SK-N-SH (cell line): ENCODE measurements at places on chromosomes 13 and 19. TPM values are rescaled to one million over a fixed set of nuclear protein-coding genes. Genes with fewer than 3 reads are reported as not detected.

DNA sequence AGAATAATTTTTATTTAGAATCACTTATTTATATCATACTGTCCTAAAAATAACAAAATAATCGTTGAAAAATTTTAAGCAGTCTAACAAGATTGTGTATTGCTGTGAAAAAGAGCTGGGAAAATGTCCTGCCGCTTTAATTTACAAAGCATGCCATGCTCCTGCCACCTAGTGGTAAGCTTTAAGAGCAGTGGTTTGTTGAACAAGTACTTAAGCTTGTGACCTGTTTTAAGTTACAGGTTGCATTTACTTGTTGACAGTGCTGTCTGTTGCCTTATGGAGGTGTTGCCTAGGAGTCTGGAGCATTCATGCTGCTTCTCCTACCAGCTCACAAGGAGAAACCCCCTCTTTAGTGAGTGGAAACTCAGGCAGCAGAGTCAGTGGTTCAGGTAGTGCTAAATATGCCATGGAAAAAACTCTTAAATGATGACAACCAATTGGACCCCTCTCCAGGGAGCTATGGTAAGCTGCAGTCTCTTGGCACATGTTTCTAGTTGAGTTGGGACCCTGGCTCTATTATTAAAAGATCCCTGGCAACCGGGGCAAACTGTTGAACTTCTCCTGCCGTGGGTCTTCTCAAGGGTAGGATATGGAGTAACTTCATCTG is 68.4 kb downstream of the SPATA13 start:
- H3K4me3 ChIP-seq, result no peak overlapping the region
- H3K4me1 ChIP-seq, result no peaks in the 10 kb centered on the region; the same call in 1 of the 2 replicates
- no peaks in the 10 kb centered on the region for H3K27me3 ChIP-seq
- no peaks in the 10 kb centered on the region for H3K36me3 ChIP-seq
- DNase-seq, result peak; percentile 53

GRCh38 chr19:7766535-7766934 is 3.5 kb downstream of the CLEC4M start:
- no peak overlapping the region for H3K27ac ChIP-seq
- H3K36me3 ChIP-seq, result no peaks in the 10 kb centered on the region
- no peak overlapping the region for H3K4me3 ChIP-seq
- no peaks in the 10 kb centered on the region for H3K4me1 ChIP-seq

- no peaks in the 10 kb centered on the region for H3K27me3 ChIP-seq
- peaks cover 5% of the 10 kb centered on the region; the same call in 1 of the 2 replicates for H3K4me1 ChIP-seq
- peaks cover 24% of the 10 kb centered on the region for H3K36me3 ChIP-seq
- DNase-seq, result no peak
- H3K27ac ChIP-seq, result no peak overlapping the region
These were observed 43.7 kb upstream of the LDLR start for GRCh38 chr19:11045536-11045935.

- H3K36me3 ChIP-seq, result no peaks in the 10 kb centered on the region
- H3K4me3 ChIP-seq, result no peak overlapping the region
- peak overlapping the region; percentile 88 for H3K27ac ChIP-seq
- H3K4me1 ChIP-seq, result no peaks in the 10 kb centered on the region
These were observed 187.1 kb upstream of the RNF113B start for GRCh38 chr13:98364179-98364578.

- H3K27ac ChIP-seq, result peak overlapping the region; percentile 60; the same call in 1 of the 2 replicates
- H3K4me1 ChIP-seq, result peaks cover 12% of the 10 kb centered on the region; the same call in 1 of the 2 replicates
- H3K36me3 ChIP-seq, result peaks cover 4% of the 10 kb centered on the region
- no peaks in the 10 kb centered on the region for H3K27me3 ChIP-seq
These were observed 1.8 kb downstream of the VASP start for GRCh38 chr19:45508861-45509691.

- no peak for DNase-seq
- no peaks in the 10 kb centered on the region for H3K27me3 ChIP-seq
- peaks cover 8% of the 10 kb centered on the region; the same call in 1 of the 2 replicates for H3K4me1 ChIP-seq
- H3K4me3 ChIP-seq, result no peak overlapping the region
These were observed 9.2 kb downstream of the SBNO2 start for GRCh38 chr19:1164684-1165531.

GRCh38 chr19:58196901-58197616 is 14.2 kb downstream of the ZNF274 start:
- H3K27ac ChIP-seq, result no peak overlapping the region
- no peaks in the 10 kb centered on the region for H3K36me3 ChIP-seq
- no peak for DNase-seq
- H3K4me3 ChIP-seq, result no peak overlapping the region

DNA sequence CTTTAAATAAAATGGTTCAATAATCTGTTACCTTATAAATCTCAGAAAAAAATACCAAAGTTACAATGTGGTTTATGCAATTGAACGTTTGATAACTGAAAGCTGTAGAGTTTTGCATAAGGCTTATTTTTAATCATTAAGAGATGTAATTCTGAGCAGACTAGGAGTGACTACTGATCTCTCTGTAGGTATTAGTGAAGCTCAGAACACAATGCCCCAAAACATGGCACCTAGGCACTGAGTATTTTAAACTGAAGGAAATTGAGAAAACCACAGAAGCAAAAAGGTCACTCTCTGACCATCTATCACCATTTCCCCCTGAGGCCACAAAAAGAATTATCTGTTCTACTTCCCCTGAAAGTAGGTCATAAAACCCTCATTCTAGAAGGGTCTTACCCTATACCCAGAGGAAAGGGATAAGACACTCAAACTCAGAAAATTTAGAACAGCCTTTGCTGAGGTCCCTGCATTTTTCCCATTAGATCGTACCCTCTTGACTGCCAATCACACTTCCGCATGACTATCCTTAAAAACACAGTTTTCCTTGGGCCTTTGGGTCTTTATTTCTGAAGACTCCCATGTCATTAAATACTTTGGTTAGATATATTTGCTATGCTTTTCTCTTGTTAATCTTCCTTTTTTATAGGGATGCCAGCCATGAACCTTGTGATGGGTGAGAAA is 158.1 kb downstream of the PCDH9 start:
- H3K27ac ChIP-seq, result no peak overlapping the region
- H3K27me3 ChIP-seq, result no peaks in the 10 kb centered on the region
- DNase-seq, result no peak

- H3K4me3 ChIP-seq, result no peak overlapping the region
- no peaks in the 10 kb centered on the region for H3K36me3 ChIP-seq
- 0 out of 2 replicates have a peak, but pooled peaks cover 7% of the 10 kb centered on the region for H3K4me1 ChIP-seq
- H3K27me3 ChIP-seq, result no peaks in the 10 kb centered on the region
- no peak overlapping the region for H3K27ac ChIP-seq
- DNase-seq, result no peak
These were observed 67.1 kb upstream of the KPNA3 start for GRCh38 chr13:49859560-49859959.

GRCh38 chr19:45151320-45151719 is 9.5 kb downstream of the NKPD1 start:
- peaks cover 5% of the 10 kb centered on the region; the same call in 1 of the 2 replicates for H3K36me3 ChIP-seq
- no peaks in the 10 kb centered on the region for H3K4me1 ChIP-seq
- DNase-seq, result no peak
- no peaks in the 10 kb centered on the region; the same call in 1 of the 2 replicates for H3K27me3 ChIP-seq
- H3K4me3 ChIP-seq, result no peak overlapping the region

GRCh38 chr19:16121967-16122366 is 10.3 kb downstream of the RAB8A start:
- no peak overlapping the region for H3K27ac ChIP-seq
- no peaks in the 10 kb centered on the region for H3K4me1 ChIP-seq
- no peak overlapping the region for H3K4me3 ChIP-seq
- no peaks in the 10 kb centered on the region for H3K27me3 ChIP-seq

- DNase-seq, result no peak
- no peaks in the 10 kb centered on the region for H3K36me3 ChIP-seq
- peaks cover 57% of the 10 kb centered on the region for H3K27me3 ChIP-seq
These were observed 6.2 kb downstream of the PTH2 start for GRCh38 chr19:49417088-49417487.

Gene DNMT1
- polyA plus RNA-seq, result 46.1 and 58.3 TPM in 2 replicates

Gene ZNF135
- 0.41 and 0.54 TPM in 2 replicates for polyA plus RNA-seq

Gene LRG1
- polyA plus RNA-seq, result 0.12 and 0.23 TPM in 2 replicates

Gene MEDAG
- 0.03 TPM in 1 of 2 replicates, not detected in the other for polyA plus RNA-seq

Gene B3GNT3
- not detected in 2 replicates for polyA plus RNA-seq

Gene CGB2
- polyA plus RNA-seq, result 0.50 and 0.64 TPM in 2 replicates
